ENCODE measurements at places on chromosomes 4 and X.

DNA sequence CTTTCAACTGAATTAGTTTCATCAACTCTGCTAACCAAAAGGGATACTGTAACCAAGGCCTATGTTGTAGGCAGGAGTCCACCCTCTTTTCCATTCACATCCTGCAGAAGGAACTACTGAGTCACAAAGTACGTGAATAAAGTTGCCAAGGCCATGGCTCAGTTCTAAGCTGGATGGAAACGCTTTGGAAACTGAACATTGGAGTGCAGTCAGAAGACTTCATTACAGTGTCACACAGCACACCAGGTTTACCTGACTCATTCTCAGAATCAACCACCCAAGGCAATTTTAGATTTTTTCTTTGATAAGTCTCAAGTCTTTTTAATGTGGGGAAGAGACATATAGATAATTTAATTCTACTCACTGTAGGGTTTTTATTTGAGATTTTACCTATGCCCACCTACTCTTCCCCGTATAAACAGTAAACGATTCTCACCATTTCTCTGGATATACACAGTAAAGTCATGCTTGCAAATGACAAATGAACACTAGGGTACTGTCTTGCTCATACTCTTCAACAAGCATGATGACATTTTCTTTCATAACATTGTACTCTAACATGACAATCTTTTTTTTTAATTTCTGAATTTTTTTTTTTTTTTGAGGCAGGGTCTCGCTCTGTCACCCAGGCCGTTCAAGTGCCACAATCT lies 58.9 kb upstream of the RBM47 start:
- DNase-seq, result peak; percentile 15

GRCh38 chrX:15350329-15350996 lies 15.1 kb upstream of the PIGA start:
- no peak for DNase-seq

GRCh38 chr4:10893395-10893794 lies 208.8 kb upstream of the CLNK start:
- DNase-seq, result no peak

DNA sequence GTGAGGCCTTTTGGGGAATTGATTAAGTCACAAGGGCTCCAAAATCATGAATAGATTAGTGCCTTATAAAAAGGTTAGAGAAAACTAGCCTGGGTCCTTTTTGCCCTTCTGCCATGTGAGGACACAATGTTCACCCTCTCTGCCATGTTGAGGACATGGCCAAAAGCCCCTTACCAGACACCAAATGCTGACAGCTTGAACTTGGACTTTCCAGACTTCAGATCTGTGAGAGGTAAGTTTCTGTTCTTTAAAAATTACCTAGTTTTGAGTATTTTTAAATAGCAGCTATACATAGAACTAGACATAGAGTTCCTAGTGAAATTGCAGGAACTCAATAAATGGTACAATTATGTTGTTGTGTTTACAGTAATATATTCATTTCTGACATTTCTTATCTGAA lies 1214.4 kb downstream of the ADGRL3 start:
- no peak for DNase-seq

DNA sequence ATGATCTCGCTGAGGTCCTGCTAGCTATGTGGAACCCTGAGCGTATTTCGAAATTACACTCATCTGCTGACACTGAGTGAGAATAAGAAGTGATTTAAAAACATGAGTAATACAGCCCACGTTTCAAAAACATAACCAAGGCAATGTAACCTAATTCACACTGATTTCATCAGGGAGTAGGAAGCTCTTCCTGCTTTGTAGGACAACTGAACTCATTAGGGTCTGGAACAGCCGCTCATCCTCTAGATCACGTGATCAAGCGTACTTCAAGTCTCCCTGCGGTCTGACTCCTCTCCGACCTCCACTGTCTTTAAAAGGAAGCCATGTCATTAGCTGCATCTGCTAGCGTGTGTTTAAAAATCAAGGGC lies 138.0 kb downstream of the NSUN7 start:
- no peak for DNase-seq

DNA sequence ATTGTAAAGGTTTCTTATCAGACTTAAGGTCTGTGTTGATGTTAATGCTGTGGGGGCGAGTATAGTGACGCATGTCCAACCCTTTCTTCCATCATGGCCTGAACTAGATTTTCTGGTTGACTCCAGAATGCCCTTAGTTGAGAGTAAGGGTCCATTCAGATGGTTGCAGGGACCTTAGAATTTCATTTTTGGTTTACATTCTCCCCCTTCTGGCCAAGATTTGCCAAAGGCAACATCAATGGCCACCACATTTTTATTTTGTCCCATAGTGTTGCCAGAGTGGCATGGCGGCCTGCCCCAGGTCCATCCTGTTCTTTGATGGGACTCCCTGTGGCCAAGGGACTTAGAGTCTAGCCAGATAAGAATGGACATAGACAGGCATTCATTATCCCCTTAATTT lies 368.5 kb downstream of the GPM6A start:
- DNase-seq, result no peak

- no peak for DNase-seq
Measured at GRCh38 chr4:76947369-76947768, 2.2 kb upstream of the SEPTIN11 start.

All from activated naive CD4-positive, alpha-beta T cell treated with Interleukin-2 at 50 U/mL for 16 hours (primary cell).